ENCODE measurements at places on chromosomes 1 and 21.

- DNase-seq, result no peak
These were observed 478 bp downstream of the RIT1 start for GRCh38 chr1:155910621-155911121.

DNA sequence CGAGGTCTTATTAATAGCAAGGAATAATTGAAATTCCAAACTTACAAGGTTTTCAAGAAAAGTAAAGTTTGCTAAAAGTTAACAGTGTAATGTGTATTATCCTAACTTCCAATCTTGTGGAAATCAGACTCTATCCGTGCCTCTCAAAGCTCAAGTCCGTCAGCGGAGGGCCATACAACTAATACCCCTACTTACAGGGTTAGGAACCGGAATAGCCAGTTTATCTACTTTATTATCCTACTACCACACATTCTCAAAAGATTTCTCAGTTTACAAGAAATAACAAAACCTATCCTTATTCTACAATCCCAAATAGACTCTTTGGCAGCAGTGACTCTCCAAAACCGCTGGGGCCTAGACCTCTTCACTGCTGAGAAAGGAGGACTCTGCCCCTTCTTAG is 457.8 kb downstream of the PTPRC start:
- no peak for DNase-seq

DNA sequence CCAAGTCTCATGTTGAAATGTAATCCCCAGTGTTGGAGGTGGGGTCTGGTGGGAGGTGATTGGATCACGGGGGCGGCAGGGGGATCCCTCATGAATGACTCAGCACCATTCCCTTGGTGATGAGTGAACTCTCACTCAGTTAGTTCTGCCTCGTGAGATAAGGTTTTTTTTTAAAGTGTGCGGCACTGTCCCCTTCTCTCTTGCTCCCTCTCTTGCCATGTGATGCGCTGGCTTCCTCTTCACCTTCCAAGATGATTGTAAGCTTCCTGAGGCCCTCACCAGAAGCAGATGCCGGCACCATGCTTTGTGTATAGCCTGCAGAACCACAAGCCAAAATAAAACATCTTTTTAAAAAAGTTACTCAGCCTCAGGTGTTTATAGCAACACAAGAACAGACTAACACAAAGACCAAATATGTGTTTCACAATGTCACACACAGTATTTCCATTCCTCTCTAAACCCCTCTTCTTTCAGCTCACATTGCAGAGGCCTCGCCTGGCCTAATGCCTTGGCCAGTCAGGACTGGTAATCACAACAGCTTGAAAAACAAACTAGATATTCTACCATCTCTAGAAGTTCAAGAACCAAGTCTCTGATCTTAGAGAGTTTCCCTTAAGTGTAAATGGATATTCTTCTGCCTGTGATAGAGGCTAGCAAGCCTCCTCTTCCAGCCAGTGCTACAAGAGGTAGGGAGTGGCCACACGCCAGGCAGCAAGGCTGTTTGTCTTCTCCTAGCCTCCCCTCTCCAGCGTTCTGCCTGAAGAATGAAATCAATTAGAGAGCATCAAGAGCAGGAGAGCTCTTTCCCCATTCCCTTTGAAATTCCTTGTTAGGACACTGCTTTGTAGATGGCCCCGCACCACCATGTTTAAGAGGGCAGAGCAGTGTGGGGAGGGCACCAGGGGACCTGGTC is 19.6 kb upstream of the RAP1A start:
- DNase-seq, result no peak

- no peak for DNase-seq
These were observed 9.6 kb downstream of the VPS26C start for GRCh38 chr21:37257511-37257966.

DNA sequence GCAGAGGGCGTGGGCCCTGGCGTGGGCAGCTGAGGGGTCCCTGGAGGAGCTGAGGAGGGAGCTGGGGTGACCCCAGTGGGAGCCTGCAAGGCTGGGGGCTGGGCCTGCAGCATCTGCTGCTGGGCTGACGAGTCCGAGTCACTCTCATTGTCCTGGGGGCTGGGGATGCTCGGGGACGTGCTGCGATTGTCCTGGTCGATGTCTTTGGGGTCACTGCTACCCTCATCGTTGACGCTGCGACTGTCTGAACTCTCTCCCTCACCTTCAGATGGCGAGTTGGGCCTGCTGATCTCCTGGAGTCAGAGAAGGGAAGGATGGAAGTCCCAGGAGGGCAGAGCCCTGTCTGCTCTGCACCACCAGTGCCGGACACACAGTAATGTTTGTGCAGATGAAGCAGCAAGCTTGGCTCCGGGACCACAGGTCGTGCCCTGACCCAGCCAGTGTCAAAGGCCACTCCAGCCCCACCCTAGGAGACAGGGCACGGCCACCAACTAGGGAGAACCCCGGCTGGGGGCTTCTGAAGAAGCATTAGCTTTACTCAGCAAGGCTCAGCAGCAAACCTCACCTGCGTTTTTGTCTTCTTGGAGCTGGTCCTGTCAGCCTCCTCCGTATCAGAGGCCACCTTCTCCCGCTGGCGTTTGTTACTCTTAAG is 43.4 kb downstream of the SLC45A1 start:
- no peak for DNase-seq

GRCh38 chr1:228927946-228928898 is 192.9 kb downstream of the RHOU start:
- no peak for DNase-seq

DNA sequence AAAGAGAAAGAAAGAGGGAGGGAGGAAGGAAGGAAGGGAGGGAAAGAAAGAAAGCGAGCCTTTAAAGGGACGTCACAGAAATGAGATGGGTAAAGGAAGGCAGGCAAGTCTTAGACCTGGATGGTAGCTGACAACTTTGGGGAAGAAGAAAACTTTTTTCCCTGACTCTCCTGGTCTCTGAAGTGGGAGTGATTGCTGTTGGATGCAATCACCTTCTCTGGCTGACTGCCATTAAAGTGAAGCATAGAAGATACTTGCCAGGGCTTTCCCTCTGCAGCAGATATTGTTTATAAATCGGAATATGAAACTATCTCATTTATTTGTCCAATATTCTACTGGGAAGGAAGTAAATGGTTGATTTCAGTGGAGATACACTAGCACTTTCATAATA is 27.0 kb downstream of the VCAM1 start:
- no peak for DNase-seq

All from PC-9 (cell line).